ENCODE measurements at places on chromosomes 16 and 17.

- DNase-seq = no peak
Measured at GRCh38 chr17:44439168-44439567, 49.7 kb upstream of the ITGA2B start.

DNA sequence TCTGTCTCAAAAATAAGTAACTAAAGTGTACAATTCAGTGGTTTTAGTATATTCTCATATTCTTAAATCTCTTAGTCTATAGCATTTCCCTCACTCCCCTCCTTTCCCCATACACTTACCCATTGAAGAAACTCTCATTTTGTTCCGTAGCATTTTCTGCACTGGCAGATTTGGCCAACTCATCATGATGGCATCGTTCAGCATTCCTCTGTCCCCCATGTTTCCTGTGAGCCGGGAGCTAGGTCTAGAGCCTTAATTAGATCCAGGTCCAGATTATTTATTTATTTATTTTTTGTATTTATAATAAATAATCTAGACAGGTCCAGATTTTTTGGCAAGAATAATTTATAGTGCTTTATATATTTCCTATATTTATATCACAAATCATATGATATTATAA is 31.0 kb downstream of the HEATR3 start:
- no peak for DNase-seq

DNA sequence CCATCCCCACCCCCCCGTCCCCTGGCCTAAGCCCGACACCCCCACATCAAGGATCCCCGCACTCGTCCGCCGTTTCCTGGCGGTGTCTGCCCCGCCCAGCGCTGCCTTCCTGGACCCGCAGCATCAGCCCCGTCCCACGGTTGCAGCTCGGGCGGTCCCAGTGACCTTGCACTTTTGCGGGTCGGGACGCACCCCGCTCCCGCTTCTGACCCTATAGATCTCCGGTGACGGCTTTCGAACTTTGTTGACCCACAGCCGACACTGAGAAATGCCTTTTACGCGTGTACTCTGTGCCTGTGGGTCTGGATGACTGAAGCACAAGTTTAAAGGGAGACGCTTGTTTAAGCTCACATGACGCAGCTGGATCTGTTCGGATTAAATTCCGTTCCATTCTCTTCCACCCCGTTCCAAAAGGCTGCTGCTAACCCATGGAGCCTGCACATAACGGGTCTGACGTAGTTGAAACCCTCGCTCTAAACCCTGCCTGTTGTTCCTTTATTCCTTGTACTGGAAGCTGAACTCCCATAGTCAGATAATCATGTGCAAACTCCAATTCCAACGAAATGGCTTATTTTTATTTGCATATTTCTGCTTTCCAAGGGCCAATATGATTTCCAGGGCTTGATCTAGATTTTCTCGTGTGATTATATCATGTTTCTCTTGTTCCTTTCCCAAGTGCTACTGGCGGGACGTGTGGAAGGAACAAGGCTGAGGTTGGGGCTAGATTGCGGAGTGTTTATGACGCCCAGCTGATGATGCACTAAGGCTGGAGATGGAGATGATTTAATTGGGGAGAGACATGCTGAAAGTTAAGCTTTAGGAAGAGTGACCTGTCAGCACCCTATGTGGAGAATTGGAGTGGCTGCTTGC is 834 bp downstream of the FLYWCH1 start:
- DNase-seq = peak; percentile 23

DNA sequence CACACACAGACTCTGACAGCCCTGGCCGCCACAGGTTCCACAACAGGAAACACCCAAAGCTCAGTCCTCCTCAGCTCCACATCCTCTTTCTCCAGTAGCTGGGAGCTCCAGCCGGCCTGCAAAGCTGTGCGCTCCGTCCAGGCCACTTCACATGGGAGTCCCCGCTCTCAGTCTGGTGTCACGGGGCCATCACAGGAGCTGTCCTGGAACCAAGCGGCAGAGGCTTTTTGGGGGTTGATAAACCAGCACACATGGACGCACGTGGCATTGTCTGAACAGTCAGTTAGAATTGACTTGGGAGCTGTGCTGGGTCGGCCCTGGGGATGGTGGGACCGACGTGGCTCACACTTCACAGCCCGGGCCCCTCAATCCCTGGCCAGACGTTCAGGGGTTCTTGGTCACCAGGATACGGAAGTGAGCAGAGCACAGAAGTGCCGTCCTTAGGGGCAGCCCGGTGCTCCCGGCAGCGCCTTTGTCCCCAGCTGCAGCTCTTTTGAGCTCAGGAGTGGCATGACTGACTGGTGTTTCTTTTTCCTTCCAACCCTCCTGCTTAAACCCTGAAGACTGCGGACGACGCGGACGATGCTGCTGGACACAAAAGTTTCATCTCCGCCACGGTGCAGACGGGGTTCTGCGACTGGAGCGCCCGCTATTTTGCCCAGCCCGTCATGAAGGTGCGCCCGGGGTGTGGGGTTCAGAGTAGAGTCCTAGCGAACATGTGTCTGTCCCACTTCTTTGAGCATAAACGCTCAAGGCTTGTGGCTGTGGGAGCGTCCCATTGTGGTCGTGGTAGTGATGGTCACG is 66.6 kb upstream of the CHMP6 start:
- DNase-seq = no peak

GRCh38 chr17:59154292-59154720 is 680 bp downstream of the SKA2 start:
- DNase-seq = peak; percentile 5

DNA sequence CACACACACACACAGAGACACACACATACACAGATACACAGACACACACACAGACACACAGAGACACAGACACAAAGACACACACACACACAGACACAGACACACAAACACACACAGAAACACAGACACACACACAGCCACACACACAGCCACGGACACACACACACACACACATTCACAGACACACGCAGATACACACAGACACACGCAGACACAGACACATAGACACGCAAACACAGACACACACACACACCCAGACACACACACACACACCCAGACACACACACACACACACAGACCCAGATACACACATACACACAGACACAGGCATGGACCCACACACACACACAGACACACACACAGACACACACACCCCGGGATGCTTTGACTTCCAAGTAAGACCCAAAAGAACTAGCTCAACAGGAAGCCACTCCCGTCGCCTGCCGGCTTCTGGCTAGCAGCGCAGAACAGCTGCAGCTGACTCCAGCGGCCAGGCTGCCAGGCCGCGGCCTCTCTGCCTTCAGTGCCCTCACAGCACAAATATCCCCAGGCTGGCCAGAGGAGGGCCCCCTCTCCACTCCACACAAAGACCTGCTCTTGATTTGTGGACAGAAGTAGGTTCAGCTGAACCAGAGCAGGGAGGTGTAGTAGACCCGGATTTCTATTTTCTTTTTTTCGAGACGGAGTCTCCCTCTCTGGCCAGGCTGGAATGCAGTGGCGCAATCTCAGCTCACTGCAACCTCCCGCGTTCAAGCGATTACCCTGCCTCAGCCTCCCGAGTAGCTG is 6.0 kb upstream of the CHRNE start:
- DNase-seq = peak; percentile 41

- no peak for DNase-seq
Measured at GRCh38 chr17:55443904-55444303, 22.3 kb upstream of the MMD start.

- DNase-seq = no peak
Measured at GRCh38 chr16:79712276-79712675, 111.7 kb upstream of the MAF start.

DNA sequence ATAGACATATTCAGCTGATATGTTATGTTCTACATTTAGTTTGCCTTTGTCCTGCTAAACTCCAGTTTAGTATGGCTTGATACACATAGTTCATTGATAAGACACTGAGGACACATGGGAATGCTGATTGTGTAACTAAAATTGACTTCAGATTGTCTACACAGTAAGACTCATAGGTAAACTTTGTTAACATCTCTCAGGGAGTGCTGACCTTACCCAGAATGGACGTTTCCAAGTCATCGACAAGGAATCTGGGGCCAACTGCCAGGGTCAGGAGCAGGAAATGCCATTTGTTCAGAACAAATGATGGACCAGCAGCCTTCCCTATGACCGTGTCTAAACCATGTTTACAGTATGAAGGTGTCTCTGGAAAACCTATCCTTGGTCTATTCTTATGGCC is 58.7 kb downstream of the DYNLRB2 start:
- no peak for DNase-seq

DNA sequence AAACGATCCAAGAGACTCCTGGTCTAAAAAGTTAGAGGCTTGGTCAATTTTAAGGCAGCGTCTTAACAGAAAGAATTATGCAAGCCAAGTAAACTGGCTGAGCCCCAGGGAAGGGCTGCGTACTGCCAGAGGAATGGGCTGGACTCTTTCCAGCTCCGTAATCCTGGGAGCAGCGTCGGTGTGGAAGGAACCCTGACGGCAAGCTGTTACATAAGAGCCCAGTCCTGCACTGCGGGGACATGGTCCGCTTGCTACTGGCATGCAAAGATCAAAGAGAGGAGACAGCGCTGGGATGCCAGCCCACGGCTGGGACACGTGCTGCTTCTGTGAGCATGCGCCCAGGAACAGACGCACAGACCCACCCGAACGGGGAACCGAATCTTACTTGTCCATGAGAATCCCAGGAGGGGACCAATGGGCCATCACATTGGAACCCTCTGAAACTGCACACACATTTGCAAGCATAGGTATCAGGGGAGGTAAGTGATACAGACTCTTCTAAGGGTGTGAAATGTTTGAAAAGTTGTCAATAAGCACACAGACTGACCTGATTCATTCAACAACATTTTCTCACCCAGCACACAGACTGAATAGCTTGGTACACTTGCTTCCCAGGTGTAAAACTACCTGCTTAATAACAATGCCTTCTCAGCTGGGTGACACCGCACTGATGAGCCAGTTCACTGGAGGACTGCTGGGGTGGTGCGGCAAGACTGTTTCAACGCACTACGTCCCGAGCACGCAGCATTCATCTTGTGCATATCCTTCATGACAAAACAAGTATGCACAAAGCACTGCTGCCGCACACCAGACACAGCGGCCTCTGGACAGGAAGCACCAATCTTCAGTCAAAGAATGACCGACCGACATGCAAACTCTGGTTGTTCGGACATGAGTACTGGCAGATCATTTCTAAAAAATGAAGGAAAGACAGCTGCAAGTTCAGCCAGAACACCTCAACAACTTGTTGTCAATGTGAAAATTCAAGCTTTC is 94.9 kb downstream of the ANKRD11 start:
- no peak for DNase-seq

- DNase-seq = no peak
Measured at GRCh38 chr16:60363566-60363965, 1629.5 kb upstream of the GOT2 start.

DNA sequence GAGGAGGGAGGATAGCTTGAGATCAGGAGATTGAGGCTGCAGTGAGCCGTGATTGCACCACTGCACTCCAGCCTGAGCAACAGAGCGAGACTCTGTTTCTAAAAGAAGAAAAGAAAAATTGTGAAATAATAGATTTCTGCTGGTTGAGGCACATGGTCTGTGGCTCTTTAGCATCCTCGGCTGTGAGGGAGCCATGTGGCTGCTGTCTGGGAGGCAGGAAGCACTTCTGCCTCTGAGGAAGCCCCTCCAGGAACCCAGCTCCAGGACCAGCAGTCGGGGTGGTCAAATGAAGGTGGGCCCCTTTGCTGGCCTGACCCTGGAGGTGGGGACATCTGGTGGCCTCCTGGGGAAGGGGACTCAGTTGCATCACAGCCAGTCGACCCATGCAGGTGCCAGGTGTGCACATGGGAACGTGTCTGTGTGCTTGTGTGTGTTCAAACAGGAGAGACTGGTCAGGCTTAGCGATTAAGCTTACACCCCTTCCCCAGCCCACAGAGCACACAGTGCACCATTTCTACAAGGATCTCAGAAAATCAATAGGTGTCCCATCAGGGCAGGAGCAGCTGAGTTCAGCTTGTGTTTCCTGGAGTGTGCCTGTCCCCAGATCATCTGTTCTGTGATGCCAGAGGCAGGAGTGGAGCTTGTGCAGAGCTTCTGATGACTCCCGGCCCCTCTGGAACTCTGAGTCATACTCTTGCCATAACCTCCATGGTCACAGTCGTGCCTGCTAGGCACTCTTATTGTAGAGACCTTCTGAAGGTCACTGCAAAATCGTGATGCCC is 24.3 kb upstream of the MGAT5B start:
- DNase-seq = no peak

GRCh38 chr17:45384047-45384788 is 48.5 kb downstream of the ARHGAP27 start:
- DNase-seq = no peak

DNA sequence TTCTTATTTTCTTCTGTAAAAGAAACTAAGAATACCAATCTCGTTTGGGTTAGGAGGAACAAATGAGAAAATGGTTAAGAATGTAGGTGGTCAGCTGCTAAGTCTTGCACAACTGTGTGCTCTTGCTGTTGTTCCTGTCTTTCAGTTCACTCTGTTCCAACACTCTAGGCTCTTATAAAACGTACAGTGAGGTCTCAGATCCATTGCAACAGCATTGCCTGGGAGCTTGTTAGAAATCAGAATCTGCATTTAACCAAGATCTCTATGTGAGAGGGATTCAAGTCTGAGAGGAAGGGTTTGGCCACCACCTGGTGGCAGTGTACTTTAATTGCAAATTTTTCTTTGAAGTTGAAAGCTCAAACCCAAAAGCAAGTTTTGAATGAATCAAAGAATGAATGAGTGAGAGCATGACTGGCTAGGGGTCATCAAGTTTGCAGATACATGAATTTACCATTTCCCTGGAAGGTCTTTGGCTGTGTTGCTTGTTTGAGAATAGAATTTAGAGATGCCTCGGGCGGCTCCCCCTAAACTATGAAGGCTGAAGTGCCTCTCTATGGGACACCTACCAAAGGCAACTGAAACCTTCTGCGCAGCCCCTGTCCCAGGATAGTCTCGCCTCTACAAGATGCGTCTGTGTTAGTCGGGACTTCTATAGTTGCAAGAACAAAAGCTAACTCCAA is 2.5 kb downstream of the ALOX15B start:
- no peak for DNase-seq

DNA sequence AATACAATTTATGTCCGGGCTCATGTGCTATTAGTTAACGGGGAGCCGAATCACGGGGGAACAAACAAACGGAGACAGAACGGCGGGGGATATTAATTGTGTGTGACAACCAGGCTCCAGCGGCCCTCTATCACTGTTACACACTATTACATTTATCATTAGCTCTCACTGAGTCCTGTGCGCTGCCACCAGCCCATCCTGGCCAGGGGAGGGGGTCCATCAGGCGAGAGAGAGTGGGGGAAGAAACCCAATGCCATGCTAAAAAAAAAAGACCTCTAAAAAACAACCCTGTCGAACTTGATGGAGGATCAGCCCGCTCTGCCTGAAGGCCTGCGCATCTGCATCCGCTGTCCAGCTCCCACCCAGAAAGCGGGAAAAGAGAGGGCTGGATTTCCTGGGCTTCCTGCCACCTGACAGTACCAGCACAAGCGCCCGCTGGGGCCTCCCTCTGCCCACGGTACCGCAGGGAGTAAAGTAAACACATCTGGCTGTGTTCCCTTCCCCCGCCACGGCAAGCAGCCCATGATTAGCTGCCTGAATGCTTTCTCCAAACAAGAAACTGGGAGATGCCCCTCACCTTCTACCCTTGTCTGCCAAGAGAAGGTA is 41.7 kb downstream of the PIPOX start:
- DNase-seq = no peak

GRCh38 chr17:77462090-77462489 is 321.3 kb downstream of the SEC14L1 start:
- no peak for DNase-seq

- DNase-seq = no peak
Measured at GRCh38 chr16:67647111-67647651, 2.2 kb downstream of the CARMIL2 start.

- DNase-seq = no peak
Measured at GRCh38 chr16:55500530-55501011, 8.3 kb upstream of the LPCAT2 start.

All from T-helper 9 cell (primary cell).